Kidney epithelial cell (primary cell): ENCODE measurements at places on chromosomes 5 and 9. TPM values are rescaled to one million over a fixed set of nuclear protein-coding genes. Genes with fewer than 3 reads are reported as not detected.

DNA sequence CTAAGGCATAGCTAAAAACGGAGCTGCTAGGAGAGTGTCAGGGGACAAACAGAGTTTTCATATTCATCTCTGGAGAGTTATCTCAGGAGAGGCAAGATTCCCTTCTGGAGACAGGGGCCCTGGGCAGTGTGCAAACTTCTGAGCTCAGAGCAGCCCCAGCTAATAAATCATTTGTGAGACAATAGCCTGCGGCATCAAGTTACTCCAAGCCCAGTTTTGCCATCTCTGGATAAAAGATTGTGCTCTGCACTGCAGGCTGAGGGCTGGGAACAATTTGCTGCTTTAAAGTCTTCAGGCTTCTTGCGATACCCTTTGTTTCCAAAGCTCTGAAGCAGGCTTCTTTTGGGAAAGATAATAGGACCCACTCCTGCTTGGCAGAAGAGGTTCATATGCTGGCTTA, 164.3 kb upstream of the BRINP1 start:
- DNase-seq: no peak

- DNase-seq: no peak
Measured at GRCh38 chr5:150153957-150154617, 1.6 kb downstream of the PDGFRB start.

The INSL6 gene
- total RNA-seq: not detected in 2 replicates

The BRIX1 gene
- total RNA-seq: 30.9 and 40.1 TPM in 2 replicates

The FGF10 gene
- 0.08 TPM in 1 of 2 replicates, not detected in the other for total RNA-seq

- no peak for DNase-seq
Measured at GRCh38 chr9:117958726-117959125, 254.5 kb downstream of the TLR4 start.

- no peak for DNase-seq
Measured at GRCh38 chr9:20945269-20945668, 86.2 kb downstream of the HACD4 start.

The HTR4 gene
- not detected in 2 replicates for total RNA-seq

DNA sequence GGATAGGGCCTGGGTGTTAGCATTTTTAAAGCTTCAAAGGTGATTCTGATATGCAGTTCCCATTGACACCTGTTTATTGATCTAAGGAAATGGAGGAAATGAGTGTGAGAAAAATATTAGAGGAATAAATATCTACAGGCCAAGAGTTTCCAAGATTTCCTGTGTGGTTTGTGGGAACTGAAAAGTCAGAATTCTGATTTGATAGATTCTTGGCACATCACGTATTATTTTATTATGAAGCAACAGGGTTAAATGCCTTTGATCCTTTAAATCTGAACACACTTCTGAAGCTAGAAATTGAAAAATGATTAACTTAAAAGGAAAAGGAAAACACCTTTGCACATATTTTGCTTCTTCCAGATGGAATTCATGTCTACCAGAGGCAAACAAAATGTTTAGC, 113.7 kb downstream of the CD180 start:
- DNase-seq: no peak

- DNase-seq: no peak
Measured at GRCh38 chr5:169717288-169717687, 80.2 kb downstream of the DOCK2 start.

DNA sequence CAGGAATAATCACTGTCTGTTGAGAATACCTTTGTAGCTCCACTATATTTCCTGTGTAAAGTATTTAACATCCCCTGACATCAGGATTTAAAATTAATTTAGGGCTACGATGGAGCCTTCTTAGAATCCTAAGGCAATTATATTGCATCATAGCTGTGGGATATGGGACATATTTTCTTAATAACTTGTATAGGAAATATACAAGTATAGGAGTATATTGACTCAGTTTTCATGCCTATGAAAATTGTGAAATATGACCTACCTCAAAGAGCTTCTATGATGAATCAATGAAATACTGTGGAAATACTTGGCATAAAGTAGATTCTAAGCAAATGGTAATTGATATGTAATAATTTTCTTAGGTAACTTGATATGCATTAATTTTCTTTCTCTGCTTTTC, 221.0 kb upstream of the KLF4 start:
- no peak for DNase-seq

DNA sequence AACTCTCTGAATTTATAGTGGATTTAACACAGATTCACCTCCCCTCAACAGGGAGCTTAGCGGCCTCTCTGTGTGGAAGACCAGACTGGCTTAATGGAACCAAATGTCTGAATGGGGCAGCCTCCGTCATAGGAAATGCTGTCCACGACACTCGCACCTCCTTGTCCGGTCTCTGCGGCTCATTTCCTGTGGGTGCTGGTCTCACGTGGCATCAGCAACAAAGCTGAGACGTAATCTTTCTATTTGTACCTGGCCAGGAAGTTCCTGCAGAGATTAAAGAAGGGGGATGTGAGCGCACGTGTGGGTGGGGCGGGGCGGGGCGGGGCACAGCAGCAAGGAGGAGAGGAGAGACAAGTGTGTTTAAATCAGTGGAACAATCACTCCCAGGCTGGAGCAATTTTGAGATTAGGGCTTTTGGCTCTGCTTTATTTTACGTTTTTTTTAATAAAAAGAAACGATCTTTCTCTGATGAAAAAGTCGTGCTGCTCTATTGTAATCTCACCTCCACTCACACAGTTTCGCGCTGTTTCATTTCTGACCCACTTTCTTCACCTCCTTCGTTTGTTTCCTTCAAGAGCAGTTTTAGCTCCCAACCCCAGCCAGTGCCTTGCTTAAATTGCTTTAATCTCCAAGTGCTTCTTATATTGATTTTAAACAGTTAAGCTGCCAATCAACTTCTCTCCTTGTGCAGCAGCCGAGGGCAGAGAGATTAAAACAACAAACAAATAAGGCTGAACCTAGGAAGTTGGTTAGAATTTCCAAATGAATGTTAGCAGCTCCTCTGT, 132.2 kb upstream of the ASTN2 start:
- no peak for DNase-seq

DNA sequence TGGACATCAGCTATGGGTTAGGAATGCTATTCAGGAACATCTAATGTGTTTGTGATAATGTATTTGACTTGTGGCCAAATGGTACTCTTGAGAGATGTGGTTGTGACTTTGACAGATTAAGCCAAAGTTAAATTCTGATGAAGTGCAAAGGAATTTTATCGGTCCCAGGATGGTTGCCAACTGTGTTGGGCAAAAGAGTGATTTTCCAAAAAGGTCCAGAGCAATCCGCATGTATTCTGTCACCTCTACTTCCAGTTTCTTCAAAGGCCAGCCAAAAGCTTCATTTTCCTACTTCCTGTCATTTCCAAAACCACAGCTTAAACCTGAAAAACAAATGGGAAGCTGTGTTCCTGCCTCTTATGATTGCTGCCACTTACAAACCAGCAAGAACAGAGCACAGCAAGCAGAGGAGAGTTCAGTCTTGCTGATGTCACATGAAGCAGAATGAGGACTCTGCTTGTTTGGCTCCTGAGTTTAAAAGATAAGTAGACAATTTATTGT, 59.8 kb downstream of the MARCHF3 start:
- DNase-seq: no peak

DNA sequence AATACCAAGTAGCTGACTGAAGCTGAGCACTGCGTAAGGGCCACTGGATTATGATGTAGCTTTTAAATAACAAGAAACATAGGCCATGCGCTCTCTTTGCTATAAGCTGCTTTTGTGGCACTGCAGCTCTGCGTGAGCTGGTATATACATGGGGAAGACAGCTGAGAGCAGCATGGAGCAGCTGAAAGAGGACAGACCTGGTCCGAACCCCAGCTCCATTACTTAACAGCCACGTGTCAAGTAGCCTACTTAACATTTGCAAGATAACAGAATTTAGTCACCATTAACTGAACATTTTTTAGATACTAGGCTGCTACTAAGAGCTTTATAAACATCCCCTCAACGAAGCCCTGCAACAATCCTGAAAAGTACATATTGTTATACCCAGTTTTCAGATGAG, 69.3 kb downstream of the PTPN3 start:
- no peak for DNase-seq

DNA sequence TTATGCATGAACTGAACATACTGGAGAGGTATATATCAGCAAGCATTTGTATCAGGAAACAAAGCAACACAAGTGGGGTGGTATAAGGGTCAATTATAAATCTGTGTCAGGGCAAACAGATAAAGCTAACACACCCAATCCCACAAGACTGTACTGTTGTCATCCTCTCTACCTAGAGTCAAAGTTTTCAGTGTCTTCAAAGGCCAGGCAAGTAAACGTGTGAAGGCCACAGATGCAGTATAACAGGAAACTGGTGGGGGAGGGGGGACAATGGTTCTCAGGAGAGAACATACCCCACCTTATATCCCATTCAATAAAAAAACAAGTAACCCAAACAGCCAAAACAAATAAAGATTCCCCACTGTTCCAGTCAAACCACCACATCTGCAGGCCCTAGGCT, 22.1 kb downstream of the ELP1 start:
- DNase-seq: no peak

DNA sequence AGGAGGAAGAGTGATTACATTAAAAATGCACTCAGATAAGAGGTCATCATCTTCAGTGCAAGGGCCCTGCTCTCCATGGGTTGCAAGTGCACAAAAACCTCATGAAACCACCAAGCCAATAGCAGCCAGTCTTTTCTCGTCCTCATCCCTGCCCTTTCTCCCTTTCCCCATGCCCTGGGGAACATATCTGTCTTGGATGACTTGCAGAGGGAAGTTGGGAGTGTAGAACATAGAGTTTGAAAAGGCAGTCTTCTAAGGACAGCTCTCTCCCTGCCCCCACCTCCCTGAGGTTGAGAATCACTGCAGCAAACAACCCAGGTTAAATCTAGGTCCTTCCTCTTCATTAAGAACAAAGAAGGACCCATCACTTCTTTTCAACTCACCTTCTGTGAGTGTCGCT, 22.0 kb downstream of the DDX31 start:
- no peak for DNase-seq

The LECT2 gene
- not detected in 2 replicates for total RNA-seq

DNA sequence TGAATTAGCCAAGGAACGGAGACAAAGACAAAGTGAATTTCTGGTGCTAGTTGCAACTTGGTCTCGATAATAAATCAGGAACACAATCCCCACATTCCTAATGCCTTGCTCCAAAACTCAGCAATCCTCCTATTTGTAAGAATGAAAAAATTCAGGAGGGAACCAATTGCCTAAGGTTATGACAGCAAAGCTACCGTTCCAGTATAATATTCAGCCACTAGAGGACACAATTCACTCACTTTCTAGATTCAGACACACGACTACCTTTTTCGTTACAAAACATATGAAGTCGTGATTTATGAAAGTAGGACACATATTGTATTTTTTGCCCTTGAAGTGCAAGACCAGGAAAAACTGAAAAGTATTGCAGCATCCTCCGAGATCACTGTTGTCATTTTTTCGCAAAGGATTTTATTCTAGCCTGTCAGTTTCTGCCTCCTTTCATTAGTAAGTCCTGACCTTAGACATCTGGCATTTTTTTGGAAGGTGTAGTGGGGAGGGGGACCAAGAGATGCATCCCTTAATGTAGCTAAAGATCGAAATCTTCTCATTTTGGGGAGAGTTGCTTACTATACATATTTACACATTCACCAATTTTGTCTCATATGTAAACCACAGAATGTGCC, 133.1 kb downstream of the DOCK8 start:
- no peak for DNase-seq

The ORM2 gene
- not detected in 2 replicates for total RNA-seq

GRCh38 chr5:36403632-36404311, 102.1 kb upstream of the RANBP3L start:
- no peak for DNase-seq

DNA sequence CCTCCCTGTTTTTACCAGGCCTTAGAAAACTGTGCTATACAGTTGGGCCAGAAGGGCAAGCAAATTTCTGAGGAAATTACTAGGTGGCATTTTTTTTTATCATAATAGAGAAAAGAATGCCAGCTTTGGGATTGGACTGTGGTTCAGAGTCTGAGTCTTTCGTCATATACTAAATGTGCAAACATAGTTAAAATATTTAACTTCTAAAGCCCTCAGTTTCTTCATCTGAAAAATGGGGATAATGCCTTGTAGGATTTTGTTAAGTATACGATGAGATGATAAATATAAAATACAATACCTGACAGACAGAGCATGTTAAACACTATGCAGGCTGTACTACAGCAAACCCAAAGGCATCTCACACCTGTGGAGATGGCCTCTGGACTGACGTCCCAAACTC, 87.3 kb upstream of the GRHPR start:
- DNase-seq: no peak

DNA sequence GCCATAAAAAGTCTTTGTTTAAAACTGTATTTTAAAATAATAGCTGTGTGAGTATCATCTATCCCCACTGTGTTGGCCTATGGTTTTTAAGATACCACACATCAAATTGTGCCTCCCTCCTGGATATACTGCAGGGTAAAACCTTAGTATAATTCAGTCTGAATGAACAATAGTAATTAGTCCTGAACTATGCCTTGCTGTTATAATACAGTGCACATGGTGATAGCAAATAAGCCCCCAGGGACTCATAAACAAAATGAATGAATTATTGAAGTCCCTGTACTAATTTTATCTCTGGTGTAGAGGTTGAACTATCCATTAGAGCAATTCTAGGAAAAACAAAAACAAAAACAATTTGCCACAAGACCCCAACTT, 142.7 kb upstream of the ADAMTSL1 start:
- no peak for DNase-seq

DNA sequence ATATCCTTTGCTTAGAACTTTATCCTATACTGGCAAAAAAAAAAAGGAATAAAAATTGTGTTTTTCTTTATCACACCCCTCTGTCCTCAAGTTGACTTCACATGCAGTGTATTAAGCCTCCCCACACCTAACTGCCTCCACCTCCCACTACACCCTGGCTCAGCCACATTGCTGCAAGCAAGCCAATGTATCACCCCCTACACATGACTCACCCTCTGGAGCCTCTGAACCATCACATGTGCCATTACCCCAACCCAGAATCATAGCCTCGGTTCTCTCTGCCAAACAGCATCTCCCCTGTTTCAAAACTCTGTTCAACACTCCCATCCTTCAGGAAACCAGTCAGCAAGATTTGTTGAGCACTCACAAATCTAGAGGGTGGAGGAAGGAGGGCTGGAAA, 209.0 kb downstream of the CWC27 start:
- DNase-seq: no peak

GRCh38 chr9:15725953-15726352, 173.1 kb downstream of the CCDC171 start:
- no peak for DNase-seq

The RNF208 gene
- 3.1 and 4.2 TPM in 2 replicates for total RNA-seq

- DNase-seq: no peak
Measured at GRCh38 chr5:56601641-56602071, 213.7 kb upstream of the MAP3K1 start.

The RGS7BP gene
- not detected in 2 replicates for total RNA-seq
